ENCODE measurements at places on chromosomes 3 and 15.

- peaks cover 32% of the 10 kb centered on the region for H3K4me1 ChIP-seq
- H3K36me3 ChIP-seq = peaks cover 4% of the 10 kb centered on the region
- no peak overlapping the region for H3K4me3 ChIP-seq
- no peak overlapping the region for H3K27ac ChIP-seq
- no peaks in the 10 kb centered on the region for H3K27me3 ChIP-seq
These were observed 11.2 kb downstream of the EBLN2 start for GRCh38 chr3:73072634-73073033.

DNA sequence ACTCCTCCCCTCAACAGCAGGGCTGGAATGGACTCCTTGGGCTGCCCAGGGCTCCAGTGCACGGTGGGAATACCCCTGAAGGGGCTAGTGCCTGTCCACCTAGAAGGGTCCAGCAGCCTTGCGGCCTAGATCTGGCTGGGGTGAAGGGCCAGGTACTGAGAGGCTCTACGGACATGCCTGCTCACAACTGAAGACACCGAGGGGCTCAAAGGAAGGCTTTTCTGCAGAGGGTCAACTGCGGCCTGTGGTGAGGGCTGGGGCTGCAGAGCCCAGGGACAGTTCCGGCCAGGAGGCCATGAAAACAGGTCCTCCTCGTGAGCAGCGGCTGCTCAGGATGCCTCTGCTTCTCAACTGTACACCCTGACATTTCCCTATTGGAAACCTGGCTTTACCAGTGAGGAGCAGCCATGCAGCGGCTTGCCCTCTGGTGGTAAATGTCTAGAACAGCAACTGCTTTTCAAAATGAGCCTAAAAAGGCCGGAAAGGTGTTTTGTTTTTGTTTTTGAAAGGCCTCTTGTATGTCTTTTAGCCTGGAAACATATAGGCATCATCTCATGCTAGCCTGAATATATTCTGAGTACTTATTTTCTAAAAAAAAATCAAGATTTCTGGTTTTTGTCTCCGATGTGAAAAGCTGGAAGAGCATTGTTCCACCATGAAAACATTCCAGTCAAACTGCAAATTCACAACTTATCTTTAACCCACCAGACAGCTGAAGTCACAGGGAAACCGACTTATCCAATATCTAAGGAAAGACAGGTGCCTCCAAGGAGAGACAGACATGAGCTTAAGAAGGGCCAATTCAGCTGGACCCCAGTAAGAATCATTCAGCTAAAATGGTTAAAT, 163.4 kb downstream of the KLF13 start:
- H3K27me3 ChIP-seq = no peaks in the 10 kb centered on the region
- H3K36me3 ChIP-seq = peaks cover 14% of the 10 kb centered on the region
- H3K27ac ChIP-seq = no peak overlapping the region
- H3K4me1 ChIP-seq = peaks cover 52% of the 10 kb centered on the region
- H3K4me3 ChIP-seq = no peak overlapping the region

DNA sequence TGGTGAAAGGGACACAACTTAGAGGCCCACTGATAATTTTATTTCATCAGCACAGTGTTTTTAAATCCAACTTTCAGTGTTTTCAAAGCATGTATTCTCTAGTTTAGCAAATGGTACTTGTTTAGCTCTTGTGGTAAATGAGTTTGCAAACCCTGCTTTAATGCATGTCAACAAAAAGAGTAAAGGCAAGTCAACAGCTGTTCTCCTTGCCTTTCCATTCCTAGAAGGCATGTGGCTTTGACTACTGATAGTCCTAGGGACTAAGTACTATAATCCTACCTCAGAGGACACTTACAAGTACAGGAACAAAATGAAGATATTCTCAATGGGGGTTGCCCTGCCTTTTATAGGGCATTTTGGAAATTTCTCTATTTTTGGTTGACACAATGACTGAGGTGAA, 13.1 kb downstream of the NPTN start:
- H3K4me3 ChIP-seq = no peak overlapping the region
- DNase-seq = no peak
- H3K27ac ChIP-seq = no peak overlapping the region
- peaks cover 17% of the 10 kb centered on the region for H3K4me1 ChIP-seq

DNA sequence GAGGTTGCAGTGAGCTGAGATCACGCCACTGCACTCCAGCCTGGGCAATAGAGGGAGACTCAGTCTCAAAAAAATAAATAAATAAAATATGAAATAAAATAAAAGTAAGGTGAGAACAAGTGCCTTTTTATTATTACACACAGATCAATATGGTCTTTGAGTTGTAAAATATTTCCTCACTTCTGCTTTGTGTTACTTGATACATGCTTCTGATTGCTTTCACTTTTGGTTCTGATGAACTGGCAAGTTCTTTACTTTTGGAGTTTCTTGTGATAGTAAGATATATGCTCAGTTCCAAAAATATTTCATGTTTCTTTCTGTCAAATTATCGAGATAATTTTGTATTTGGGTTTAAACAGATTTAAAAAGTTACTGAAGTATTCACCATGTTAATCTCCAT, 16.6 kb upstream of the GYG1 start:
- no peak overlapping the region for H3K4me3 ChIP-seq
- no peaks in the 10 kb centered on the region for H3K36me3 ChIP-seq
- peaks cover 18% of the 10 kb centered on the region for H3K27me3 ChIP-seq
- H3K27ac ChIP-seq = peak overlapping the region; percentile 0
- H3K4me1 ChIP-seq = peaks cover 6% of the 10 kb centered on the region

DNA sequence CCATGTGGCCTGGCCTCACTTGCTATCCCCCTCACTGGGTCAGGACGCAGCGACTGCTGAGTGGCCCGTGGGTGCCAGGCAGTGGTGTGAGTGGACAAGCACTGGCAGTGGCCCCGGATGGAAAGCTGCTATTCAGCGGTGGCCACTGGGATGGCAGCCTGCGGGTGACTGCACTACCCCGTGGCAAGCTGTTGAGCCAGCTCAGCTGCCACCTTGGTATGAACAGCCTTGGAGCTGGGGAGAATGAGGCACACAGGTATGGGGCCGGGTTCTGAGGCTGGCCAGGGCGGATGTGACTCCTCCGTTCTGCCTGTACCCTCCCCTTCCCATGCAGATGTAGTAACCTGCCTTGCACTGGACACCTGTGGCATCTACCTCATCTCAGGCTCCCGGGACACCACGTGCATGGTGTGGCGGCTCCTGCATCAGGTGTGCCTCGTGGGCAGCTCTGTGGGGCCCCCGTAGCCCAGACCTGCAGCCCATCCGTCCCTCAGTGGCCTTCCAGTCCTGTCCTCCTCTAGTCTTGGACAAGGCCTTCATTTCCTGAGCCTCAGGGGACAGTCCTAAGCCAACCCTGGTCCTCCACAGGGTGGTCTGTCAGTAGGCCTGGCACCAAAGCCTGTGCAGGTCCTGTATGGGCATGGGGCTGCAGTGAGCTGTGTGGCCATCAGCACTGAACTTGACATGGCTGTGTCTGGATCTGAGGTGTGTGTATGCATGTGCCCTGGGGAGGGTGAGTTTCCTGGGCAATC, 28.2 kb downstream of the NBEAL2 start:
- H3K4me1 ChIP-seq = no peaks in the 10 kb centered on the region
- H3K36me3 ChIP-seq = peaks cover 54% of the 10 kb centered on the region
- no peak overlapping the region for H3K4me3 ChIP-seq
- H3K27ac ChIP-seq = no peak overlapping the region
- no peaks in the 10 kb centered on the region for H3K27me3 ChIP-seq

DNA sequence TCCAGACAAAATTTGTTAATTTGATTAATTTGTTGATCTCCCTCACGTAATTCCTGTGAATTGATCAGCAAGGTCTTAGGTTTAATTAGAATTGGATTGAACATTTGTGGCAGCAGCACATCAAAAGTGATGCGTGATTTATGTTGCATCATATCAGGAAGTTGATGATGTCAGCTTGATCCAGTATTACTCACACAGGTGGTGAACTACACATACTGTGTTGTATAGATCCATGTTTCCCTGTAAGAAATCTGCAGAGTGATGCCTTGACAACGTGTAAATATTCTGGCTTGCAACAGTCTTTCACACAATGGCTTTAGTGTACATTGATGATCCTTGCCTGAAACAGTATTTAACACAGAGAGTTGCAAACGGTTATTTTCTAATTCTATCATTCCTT, 200.4 kb downstream of the ADAMTSL3 start:
- H3K4me3 ChIP-seq = no peak overlapping the region
- H3K4me1 ChIP-seq = no peaks in the 10 kb centered on the region
- H3K27me3 ChIP-seq = peaks cover 8% of the 10 kb centered on the region
- H3K27ac ChIP-seq = no peak overlapping the region
- H3K36me3 ChIP-seq = no peaks in the 10 kb centered on the region

Measured in activated T-helper 2 cell treated with anti-CD3 and anti-CD28 coated beads, Interferon-gamma antibody, Interleukin-2, Interleukin-4, amounts not matched to agents 10 μg/mL and 5 μg/mL and 100 μg/mL, durations not matched to agents 14 hours and 24 hours and 36 hours (primary cell).